Naive thymus-derived CD8-positive, alpha-beta T cell (primary cell): ENCODE measurements at places on chromosomes 5 and 9. TPM values are rescaled to one million over a fixed set of nuclear protein-coding genes. Genes with fewer than 3 reads are reported as not detected.

SPATA31C1 gene
- not detected for total RNA-seq

TAF11L5 gene
- not detected for total RNA-seq

DBH gene
- not detected for total RNA-seq

ACSL6 gene
- total RNA-seq, result 40.0 TPM

C8G gene
- total RNA-seq, result 0.99 TPM

FREM1 gene
- not detected for total RNA-seq

CDC20B gene
- total RNA-seq, result not detected

LHX3 gene
- total RNA-seq, result not detected

TCOF1 gene
- total RNA-seq, result 61.5 TPM

TNFAIP8 gene
- total RNA-seq, result 177 TPM
